ENCODE measurements at places on chromosomes 13 and 19.

- DNase-seq, result no peak
These were observed 502.4 kb downstream of the MYO16 start for GRCh38 chr13:109131698-109132257.

DNA sequence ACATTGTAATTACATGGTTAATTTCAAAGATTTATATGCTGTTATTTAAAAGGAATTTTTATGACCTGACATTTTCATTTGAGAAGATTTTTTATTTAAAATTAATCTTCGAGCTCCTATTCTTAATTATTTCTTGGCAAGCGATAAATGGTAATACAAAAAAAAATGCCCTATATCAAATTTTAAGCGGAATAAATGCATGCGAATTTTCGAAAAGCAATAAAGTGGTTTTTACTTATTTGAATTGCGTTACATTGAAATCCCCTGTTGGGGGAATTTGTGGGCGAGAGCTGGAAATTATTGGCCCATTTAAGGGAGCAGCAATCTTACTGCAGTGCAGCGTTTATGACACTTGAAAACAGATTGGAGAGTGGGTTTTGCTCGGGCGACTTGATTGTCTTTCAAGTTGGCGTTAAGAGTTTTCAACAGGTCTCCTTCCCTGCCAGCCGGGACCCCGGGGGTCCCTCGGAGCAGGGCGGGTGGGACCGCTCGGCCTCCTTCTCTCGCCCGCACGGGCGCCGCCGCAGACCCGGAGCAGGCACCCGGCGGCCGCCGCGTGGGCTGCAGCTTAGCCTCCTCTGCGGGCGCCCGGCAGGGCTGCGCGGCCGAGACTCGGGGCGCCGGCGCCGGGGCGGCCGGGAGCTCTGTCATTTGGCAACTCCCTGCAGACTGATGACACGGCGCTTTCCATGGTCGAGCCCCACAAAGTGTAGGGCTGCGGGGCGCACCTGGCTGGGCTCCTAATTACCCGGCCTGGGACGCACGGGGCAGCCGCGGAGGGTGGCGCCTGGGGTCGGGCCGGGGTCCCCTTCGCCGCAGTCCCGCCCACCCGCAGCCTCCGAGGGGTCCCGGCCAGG lies 255.1 kb upstream of the SOX21 start:
- DNase-seq, result no peak

GRCh38 chr19:5342573-5343201 lies 2.1 kb upstream of the PTPRS start:
- DNase-seq, result no peak

DNA sequence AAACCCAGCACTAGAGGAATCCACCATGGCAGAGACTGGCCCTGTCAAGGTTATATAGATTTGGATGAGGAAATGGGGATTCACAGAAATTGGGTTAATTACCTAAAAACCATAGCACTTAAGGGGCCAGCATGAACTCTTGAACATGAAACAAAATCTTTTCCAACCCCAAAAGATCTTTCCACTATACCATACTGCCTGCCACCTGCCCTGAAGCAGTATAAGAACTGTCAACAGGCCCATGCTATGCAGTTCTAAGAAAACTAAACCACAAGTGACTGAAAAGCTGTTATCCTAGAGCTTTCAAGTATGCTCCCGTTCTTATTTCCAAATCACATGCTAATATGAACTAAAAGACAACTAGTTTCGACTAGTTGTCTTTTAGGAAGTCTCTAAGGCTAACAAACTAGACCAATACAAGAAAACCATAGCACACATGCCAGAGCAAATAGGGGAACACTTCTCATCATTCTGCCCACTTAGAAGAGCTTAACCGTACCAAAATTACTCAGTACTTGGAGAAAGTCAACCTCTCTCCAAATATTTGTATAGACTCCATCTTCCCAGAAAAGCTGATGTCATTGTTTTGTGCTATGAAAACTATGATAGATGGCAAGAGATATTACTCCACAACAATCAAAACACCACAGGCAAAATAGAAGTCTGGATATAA lies 27.5 kb downstream of the HSPH1 start:
- no peak for DNase-seq

DNA sequence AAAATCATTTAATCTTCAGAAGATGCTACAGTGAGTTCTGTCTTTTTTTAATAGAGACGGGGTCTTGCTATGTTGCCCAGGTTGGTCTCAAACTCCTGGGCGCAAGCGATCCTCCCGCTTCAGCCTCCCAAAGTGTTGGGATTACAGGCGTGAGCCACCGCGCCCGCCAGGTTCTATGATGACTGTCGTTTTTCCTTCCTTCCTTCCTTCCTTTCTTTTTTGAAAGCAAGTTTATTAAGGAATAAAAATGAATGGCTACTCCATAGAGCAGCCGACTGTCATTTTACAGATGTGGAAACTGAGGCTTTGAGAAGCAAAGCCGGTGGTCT lies 511 bp upstream of the GAMT start:
- no peak for DNase-seq

DNA sequence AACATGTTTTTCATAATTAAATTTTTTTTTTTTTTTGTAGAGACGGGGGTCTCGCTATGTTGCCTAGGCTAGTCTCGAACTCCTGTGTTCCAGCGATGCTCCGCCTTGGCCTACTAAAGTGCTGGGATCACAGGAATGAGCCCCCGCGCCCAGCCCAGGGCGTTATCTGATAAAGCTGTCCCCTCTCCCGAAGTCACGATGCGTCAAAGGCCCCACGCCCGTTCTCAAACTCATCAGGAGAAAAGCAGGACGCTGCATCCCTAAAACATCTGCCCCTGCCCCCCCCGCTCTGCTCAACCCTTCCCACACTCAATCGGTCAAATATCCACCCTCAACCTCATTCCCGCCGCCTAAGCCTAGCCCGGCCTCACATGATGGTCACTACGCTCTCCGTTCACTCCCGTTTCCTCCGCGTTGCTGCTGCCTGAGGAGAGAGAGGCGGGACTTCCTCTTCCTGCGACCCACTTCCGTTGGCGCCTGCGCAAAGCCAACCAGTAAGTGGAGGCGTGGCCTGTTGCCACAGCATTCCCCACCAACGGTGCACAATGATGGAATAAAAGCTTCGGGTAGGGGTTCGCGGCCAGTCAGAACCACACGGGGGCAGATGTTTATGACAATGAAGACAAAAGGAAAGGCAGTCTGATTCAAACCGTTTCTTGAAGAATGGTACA lies at the start of gene SNRPD2:
Gene SNRPD2 (minus strand): TSS at position 438 of the 671 bp plus-strand sequence. CDS start 65 bp downstream, at position 373.
- DNase-seq, result peak; percentile 84

- peak; percentile 74 for DNase-seq
These were observed 8.7 kb upstream of the INSL3 start for GRCh38 chr19:17829855-17830566.

- DNase-seq, result no peak
These were observed 154.1 kb downstream of the ATP8A2 start for GRCh38 chr13:25525884-25526283.

DNA sequence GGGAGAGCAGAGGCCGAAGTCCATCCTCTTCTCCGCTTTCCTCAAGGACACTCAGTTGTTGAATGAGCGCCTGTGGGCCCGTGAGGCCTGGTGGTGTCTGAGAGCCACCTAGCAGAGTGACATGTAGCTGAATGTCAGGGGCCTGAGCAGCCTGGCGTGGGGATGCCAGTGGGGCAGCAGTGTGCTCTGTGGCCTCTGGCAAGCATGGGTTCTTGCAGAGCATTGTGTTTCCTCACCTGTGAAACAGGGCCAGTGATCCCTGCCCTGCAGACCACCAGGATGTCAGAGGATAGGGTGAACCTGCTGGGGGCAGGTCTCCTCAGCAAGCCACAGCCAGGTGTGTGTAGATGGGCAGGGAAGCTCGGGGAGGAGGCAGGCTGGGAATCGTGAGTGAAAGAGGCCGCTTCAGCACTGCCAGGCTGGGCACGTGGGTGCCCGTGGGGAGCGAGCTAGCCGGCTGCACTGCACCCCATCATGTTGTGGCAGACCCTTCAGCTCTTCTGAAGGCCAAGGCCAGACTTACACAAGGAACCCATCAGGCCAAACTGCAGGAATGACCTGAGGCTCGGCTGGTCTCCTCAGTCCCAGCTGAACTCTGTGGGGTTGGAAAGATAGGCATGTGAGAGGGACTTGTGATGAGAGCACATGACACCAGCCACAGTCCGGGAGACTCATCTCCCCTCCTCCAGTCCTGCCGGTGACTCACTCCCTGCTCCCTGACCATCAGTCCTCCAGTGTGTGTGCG lies 5.0 kb downstream of the PPP1R37 start:
- peak; percentile 44 for DNase-seq

GRCh38 chr19:6056801-6057650 lies 53.3 kb downstream of the RFX2 start:
- peak; percentile 56 for DNase-seq

GRCh38 chr13:30301827-30302226 lies 5.5 kb downstream of the KATNAL1 start:
- DNase-seq, result no peak

DNA sequence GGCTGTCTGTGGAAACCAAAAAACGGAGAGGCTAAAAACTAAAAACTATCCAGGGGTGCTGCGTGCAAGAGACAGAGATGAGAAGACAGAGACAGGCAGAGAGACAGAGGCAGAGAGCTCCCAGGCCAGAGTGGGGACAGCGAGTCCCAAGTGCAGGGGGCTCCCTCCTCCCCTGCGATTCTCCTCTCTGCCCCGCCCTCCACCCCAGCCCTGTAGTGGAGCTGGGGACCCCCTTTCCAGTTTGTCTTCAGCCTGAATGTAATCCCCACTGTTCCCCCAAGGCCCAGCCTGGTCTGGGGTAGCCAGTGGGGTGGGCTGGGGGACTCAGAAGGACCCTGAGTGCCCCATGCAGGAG lies 2.0 kb downstream of the NFIC start:
- DNase-seq, result no peak

DNA sequence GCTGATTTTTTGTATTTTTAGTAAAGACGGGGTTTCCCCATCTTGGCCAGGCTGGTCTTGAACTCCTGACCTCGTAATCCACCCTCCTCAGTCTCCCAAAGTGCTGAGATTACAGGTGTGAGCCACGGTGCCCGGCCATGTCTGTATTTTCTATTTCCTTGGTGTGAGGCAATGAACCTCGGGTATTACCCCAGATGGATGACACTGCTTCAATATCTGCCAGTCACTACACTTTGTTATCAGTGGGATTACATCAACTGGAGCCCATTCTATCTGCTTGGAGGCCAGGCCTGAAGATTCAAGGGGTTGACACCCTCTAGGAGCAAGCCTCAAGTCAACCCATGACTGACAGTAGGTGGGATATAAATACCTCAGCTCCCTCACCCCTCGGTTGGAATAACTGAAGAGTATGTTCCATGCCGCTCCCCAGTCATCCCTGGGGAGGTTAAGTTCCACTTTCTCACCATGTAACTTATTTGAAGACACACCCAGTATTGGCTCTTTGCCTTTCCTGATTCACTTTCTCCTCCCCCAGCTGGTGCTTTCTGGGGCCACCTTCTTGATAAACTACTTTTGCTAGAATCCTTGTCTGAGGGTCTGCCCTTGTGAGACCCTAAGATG lies 992 bp upstream of the ADGRE1 start:
- no peak for DNase-seq

DNA sequence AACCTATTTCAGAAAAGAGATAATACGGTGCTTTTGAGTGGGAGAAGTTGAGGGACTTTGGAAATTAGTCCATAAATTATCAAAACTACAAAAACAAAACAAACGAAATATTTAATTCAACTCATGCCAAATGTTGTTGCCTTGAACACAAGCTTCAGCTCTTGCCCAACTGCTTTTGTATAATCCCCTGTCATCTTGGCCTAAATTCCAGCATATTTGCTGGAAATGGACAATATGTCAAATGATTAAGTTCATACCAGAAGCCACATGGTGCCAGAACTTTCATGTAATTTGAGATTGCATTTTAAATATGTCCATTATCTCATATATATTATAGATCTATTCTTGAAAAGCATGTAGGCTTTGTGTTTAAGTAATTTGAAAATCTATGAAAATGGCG lies 373.7 kb upstream of the SLITRK6 start:
- no peak for DNase-seq

DNA sequence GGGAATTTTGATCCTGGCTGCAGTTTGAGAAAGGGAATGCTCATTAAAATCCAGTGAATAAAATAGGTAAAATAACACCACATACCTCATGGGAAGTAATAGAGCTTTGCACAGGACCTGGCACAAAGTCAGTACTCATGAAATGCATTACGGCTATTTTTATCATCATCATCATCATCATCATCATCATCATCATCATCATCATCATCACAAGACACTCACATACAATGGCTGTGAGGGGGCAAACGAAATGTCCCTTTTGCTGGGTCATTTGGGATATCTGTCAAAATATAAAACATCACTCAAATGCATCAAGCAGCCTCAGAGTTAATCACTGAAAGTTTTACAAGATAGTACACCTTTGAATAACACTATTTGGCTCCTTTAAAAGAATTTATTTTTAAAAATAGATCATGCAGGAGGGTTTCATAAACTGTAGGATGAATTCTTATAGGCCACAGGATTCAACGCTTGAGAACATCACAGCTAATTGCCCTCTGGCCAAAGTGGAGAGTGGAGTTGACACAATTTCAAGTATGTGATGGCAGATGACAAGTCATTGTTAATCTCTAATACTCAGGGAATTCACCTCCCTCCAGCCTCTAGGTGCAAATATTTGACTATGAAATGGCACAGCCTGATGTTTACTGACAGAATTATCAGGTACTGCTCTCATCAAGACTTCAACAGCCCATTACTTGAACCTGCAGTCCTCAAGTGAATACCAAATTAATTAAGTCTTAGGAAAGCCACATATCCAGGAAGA lies 14.2 kb upstream of the ZNF599 start:
- DNase-seq, result no peak

DNA sequence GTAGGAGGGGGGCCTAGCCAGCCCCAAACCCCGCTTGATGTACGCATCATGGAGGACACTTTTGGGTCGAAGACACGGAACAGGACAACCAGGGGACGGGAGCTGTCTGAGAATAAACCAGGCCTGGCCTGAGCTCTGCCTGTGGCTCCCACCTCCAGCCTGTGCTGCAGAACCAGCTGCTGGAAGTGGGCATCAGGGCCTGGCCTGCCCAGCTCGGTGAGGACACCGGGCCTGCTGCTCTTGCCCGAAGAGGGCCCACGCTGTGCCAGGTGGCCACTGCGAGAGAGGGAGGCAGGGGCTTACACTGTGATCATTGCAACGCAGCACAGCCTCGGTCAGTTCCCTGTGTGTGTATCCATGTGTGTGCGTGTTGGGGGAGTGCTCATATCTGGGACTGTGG lies 34.6 kb downstream of the CEBPG start:
- DNase-seq, result no peak

GRCh38 chr13:83065108-83065507 lies 817.2 kb downstream of the SLITRK1 start:
- no peak for DNase-seq

GRCh38 chr19:16116067-16116466 lies 4.4 kb downstream of the RAB8A start:
- DNase-seq, result no peak

DNA sequence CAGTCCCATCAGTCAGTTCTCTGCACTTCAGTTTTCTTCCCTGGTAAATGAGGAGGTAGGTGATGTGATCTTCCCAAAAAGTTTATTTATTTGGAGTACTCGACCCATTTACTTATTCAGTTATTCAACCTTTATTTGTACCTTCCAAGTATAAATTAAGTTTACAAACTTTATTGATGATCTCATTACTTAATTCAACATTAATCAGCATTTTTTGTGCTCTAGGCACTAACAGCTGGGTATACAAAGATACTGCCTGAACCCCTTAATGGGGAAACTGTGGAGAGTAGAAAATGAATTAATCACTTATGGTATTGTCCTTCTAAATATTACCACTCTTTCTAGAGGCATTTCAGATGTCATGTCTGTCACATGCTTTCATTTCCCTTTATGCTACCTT lies 293.3 kb downstream of the DLEU7 start:
- no peak for DNase-seq

GRCh38 chr19:16433986-16434385 lies 37.8 kb downstream of the EPS15L1 start:
- no peak for DNase-seq

Measured in caudate nucleus (tissue), 63 donors.